ENCODE measurements at places on chromosomes 1 and 21.
A peak's percentile ranks its signal among the peaks of the same experiment; 100 is the strongest.

- no peak for DNase-seq
These were observed 708.4 kb upstream of the ADAMTS5 start for GRCh38 chr21:27675306-27675705.

- no peak for DNase-seq
These were observed 22.6 kb downstream of the GON4L start for GRCh38 chr1:155834296-155834926.

- DNase-seq, result no peak
These were observed 442 bp upstream of the AHCYL1 start for GRCh38 chr1:109984190-109984455.

DNA sequence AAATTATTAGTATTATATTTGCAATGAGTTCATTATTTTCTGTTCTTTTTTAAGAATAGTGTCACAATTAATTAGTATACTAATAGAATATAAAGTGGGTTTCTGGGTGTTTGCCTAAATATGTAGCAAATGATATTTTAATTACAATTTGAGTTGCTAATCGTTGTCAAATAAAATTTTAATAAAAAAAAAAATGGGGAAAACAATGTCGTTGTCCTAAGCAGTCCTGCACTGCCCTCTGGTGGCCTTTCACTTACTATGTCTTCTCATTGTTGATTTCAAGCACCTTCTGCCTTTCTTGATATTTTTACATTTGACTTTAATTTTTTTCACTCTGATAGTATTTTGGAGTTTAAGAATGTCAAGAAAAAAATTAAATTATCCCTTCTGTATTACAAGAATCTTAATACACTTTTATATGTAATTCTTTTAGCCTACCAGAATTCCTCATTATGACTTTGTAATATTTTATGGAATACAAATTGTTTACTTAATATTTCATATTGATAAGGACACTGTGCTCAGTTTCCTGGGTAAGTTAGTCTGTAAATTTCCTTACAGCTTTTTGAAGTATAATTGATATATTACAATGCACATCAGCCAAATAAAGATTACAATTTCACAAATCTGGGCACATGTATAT, 104.5 kb upstream of the FMN2 start:
- peak; percentile 52 for DNase-seq

DNA sequence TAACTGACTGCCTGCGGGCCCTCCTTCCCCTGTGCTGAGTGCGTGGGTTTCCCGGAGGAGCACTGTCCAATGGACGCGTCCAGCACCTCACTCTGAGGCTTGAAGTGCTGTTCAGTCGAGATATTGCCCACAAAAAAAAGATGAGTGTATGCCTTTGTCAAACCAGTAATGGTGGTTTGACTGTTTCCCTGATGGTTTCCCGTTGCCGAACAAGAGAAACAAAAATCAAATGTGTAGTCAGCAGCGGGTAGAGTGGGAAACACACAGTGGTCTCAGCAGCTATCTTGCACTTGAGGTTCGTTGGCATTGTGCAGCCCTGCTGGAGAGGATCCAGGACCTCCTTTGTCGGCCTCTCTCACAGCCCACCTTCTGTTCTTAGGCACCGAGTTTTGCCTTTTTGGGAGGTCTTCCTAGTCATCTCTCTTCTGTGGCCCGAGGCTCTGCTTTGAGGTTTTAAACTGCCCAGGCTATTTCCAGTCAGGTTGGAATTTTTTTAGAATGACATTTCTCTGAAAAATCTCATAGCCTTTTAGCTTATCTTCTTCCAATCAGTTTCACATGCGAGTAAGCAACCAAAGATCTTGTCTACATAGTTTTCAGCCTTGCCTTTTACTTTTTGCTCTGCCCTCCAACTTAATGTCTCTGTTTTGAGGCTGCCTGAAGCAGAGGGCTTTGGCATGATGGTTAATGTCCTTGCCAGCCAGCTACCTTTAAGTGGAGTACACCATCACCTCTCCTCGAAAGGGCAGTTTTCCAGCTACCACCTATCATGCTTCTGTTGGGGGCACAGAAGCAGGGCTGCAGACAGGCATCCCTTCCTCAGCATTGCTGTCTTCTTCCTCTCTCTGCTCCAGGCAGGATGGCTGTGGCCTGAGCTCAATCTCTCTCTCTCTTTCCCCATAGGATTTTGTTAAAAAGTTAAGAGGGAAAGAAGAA, 132.3 kb downstream of the URB2 start:
- no peak for DNase-seq

DNA sequence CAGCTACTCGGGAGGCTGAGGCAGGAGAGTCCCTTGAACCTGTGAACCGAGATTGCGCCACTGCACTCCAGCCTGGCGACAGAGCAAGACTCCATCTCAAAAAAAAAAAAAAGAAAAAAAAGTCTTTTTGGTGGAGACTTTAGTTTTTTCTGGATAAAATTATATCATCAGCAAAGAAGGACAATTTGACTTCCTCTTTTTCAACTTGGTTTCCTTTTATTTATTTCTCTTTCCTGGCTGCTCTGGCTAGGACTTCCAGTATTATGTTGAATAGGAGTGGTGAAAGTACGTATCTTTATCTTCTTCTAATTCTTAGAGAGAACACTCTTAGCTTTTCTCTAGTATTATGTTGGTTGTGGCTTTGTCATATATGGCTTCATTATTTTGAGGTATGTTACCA, 130.8 kb downstream of the PCBP3 start:
- no peak for DNase-seq

DNA sequence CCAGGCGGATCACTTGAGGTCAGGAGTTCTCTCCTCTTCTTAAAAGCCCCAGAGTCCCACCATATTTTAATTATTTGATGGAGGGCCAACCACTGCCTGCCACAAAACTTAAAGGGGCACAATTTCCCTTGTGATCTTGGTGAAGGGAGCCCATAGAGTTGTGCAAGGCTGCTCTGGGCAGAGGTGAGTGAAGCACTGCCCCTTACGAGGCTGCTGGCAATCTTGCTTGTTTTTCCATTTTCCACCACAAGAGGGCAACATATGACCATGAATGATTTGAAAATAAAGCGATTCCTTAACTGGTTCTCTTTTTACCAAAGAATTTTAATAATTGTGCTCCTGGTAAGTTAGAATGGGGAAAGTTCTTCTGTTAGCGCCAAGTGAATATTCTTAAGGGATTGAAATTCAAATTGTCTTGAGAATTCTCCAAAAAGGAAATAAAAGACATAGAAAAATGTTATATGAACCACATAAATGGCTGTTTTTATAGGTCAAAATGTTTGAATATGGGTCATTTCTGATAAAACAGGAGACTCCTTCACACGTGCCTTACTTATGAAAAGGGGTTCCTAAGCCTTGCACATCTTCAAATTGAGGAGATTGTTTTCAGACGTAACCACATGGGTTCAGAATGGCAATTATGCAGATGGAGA, 22.7 kb downstream of the PGM1 start:
- peak; percentile 52 for DNase-seq
